ENCODE measurements at places on chromosomes 13 and 19.

- no peak for DNase-seq
These were observed 45.1 kb upstream of the TEX29 start for GRCh38 chr13:111275382-111275781.

- DNase-seq: no peak
These were observed 190.3 kb downstream of the STK24 start for GRCh38 chr13:98386637-98387036.

- no peak for DNase-seq
These were observed 104.9 kb downstream of the HSPH1 start for GRCh38 chr13:31056644-31057271.

DNA sequence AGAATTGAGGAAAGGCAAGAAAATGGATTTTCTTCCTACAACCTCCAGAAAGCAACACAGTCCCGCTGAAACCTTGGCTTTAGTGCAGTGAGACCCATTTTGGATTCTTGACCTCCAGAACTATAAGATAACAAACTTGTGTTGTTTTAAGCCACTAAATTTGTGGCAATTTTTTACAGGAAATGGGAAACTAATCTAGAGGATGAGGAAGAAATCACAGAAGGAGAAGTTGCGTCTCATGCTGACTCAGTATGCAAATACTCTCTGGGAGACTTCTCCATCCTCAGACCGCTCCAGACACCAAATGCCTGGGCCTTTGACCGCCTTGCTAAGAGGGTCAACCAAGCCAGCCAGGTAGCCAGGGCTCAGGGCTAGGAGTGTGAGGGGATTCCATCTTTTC is 13.1 kb upstream of the CEACAM16 start:
- peak; percentile 26 for DNase-seq

GRCh38 chr13:28093881-28094280 is 6.5 kb downstream of the FLT3 start:
- no peak for DNase-seq

DNA sequence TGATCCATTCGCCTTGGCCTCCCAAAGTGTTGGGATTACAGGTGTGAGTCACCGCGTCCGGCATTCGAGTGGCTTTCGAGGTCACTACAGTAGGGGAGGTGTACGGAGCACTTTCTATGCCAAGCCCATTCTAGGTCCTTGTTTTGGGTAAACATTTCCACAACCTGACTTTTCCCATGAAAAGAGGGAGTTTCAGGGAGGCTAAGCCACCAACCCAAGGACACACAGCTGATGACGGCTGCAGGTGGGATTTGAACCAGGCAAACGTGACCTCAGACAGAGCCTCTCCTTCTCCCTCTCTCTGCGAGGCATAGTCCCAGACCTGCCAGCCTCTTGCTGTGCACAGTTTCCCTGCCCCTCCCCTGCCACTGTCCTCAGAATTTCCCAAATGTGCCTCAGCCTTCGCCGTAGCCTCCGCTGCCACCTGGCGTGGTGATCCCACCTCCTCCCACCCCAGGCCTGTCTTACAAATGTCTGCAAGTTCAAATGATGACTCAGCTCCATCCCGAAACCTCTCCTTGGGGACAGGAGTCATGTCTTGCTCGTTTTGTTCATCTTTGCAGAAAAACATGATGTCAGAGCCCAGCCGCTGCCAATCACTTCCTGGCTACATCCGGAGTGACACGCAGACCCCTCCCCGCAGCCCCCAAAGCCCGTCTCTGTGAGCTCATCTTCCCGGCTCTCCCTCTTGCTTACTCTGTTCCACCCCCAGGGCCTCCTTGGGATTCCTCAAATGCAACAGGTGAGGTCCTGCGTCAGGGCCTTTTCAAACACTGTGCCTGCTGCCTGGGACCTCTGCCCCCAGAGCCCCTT is 6.6 kb upstream of the GADD45B start:
- DNase-seq: no peak

GRCh38 chr19:48171710-48172109 is 1.2 kb downstream of the ZSWIM9 start:
- no peak for DNase-seq

DNA sequence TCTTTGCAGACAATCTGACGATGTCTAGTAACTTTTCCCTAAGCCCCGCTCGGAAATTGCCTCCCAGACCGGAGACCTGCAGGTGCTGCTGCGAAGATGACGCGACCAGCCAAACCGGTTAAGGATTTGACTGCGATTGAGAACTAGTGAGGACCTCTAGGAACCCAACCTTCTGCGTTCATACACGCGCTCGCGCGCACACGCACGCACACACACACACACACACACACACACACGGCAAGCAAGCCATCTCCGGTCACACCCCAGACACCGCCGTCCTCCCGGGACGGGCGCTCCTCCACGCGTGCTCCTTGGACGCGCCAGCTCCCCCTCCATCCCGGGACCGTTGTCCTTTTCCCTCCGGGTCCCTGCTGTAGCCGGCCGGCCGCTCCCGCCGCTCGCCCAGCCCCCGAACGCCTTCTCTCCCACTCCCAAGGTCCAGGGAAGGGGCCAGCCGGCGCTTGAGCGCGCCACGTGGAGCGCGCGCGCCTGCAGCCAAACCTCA is 1.2 kb downstream of the TBC1D4 start:
- peak; percentile 37 for DNase-seq

- no peak for DNase-seq
These were observed 15.6 kb downstream of the EMP3 start for GRCh38 chr19:48340995-48341394.
